ENCODE measurements at places on chromosomes 7 and 10. TPM values are rescaled to one million over a fixed set of nuclear protein-coding genes. Genes with fewer than 3 reads are reported as not detected.

DNA sequence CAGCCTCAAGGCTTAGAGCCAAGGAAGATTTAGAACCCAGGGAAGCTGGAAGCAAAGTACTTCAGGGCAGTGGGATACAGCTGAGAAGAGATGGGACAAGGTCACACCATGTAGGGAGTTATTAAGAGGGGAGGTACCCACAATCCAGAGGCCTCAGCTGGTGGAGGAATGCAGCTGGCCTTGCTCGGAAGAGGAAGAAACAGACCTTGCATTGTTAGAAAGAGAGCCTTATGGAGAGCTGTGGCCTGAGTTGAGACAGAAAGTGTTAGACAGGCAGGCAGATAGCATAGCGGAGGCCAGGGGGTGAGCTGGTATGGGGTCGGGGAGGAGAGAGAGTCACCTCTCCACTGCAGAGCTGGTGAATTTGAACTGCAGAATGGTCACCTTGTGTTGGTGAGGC lies 173.1 kb downstream of the JCAD start:
- DNase-seq = no peak

DNA sequence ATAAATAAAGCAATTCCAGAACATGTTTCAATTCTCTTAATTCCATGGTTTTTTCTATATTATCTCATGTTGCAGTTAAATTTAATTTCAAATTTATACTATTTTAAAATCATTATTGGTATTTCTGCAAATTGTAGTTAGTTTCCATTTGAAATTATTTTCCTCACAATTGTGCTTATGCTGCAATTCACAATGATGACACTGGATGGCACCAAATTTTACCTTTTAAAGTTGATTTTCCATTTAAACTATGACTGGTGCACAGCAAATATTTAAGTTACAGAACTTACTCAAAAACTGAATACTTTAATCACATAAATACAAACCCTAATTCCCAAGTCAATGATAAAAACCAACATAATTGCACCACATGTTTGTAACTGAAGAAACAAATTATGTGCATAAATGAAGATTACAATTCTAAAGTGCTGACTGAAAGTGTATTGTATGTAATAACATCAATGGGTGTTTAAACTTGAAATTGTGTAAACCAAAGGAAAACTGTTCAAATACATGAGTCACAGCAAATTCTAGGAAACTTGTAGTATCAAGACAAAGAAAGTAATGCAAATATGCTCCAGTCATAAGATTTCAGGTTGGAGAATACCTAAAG lies 75.3 kb upstream of the AASS start:
- no peak for DNase-seq

DNA sequence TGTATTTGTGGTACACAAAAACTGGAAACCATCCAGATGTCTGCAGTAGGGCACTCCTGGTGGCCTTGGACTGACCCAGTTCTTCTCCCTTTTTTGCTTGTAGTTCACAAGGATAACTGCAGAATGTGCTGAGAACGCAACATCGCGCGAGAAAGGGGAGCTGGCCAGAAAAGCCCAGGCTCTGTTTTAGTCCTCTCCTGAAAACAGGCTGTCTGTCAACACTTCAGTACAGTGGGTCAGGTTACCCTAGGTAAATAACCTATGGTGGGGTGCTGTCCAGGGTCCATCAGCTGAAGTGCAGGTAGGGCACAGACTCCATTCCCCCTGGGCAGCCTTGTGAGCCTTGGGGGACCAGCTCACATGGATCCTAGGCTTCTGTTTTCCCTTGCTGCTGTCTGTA lies 495.8 kb downstream of the MDFIC start:
- no peak for DNase-seq

GRCh38 chr10:121428867-121429266 lies 169.4 kb downstream of the FGFR2 start:
- DNase-seq = no peak

DNA sequence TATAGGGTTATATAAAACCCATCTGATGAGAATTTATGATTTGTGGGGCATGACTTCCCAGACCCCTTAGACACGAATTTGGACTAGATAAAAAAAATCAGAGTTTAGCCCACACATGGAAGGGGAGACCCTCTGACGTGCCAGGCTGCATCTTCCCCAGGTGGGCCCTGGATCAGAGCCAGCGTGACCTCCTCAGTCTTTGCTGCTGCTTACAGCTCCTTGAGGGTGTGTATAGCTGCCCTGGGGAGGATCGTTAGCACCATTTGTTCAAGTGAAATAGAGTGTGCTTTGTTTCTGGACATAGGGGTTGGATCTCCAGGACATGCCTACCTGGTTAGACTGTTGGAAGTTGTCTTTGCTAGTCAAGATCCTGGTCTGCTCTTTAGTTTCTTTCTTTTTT lies 54.2 kb downstream of the DOCK1 start:
- no peak for DNase-seq

GRCh38 chr10:37667736-37668135 lies 189.7 kb downstream of the ZNF248 start:
- no peak for DNase-seq

DNA sequence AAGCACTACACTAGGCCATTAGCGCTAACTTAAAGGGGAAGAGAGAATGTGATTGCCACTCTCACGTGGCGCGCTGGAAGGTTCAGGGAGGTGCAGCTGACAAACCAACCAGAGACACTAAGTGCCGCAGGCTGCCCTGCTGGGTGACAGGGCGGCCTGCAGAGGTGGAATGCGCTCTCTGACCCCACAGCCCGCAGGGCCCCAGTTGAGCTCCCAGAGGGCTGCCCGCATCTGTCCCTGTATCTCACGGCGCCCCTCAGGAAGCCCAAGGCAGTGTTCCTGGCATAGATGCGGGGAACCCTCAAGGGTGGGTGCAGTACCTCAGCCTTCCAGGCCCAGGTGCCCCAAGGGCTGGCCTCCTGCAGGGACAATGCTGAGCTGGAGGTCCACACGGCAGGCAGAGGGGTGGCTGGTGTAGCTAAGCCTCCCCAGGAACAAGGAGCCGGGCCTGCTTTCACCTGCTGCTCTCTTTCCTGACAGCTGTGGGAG lies 66.6 kb downstream of the CALML3 start:
- DNase-seq = no peak

DNA sequence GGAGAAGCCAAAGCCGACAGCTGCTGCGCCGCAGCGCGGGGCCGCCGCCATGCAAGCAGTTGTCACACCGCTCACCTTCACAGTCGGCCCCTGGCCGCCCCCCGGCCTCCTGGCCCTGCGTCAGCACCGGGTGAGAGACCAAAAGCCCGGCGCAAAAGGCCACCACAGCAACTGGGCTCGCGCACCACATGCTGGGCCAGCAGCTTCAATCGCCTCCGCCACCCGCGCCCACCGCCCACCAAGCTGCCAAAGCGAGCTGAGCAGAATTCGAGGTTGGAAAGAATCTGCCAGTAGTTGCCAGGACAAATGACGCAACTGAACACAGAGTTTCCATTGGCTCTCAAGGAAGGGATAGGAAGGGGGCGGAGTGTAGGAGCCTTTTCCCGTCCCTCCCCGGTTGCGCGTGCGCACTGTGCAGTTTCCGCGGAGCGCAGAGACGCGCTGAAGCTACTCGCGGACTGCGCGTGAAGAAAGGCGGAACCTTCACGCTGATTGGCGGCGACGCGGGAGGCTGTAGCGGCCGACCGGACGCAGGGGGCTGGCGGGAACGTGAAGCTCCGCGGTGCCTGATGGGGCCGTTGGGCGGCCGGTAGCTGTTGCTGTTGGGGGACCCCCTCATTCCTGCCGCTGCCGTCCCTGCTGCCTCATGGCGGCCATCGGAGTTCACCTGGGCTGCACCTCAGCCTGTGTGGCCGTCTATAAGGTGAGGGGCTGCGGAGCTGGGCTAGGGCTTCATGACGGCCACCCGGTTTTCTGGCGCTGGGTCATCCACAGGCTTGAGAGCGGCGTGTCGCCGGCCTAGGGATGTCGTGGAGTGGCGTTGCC lies at the start of the genes CDNF, HSPA14 and MSANTD7:
Gene CDNF, minus strand, starts transcription at position 281 of the 825 bp plus-strand sequence. Its CDS starts 91 bp downstream, at position 190.
Gene HSPA14, plus strand, starts transcription at position 550 of the 825 bp plus-strand sequence. Its CDS starts 97 bp downstream, at position 647.
Gene MSANTD7, plus strand, starts transcription at position 550 of the 825 bp plus-strand sequence. CDS start 3,979 bp downstream, outside the sequence.
- DNase-seq = peak; percentile 99

GRCh38 chr7:111561654-111561903 lies 713 bp downstream of the IMMP2L start:
- DNase-seq = no peak

- DNase-seq = no peak
Measured at GRCh38 chr7:80923211-80923612, 4.4 kb upstream of the SEMA3C start.

- DNase-seq = no peak
Measured at GRCh38 chr7:81740403-81740802, 29.4 kb downstream of the HGF start.

DNA sequence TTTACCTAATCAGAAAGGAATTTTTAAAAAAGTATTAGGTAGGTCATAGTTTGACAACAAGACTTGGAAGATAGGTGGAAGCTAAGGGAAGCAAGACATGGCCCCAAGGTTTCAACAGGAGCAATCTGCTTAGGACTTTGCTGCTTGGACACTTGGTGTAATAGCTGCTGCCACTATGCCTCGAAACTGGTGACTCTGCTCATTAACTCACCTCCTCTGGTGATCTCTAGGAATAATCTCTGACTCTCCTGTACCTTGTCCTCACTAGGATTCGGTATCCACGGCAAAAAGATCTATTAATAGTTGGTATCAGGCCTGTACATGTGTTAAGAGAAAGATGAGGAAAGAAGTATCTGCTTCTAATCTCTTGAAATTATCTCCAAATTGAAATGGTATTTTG lies 53.1 kb downstream of the PTEN start:
- DNase-seq = no peak

PIP gene
- total RNA-seq = not detected

SEC23IP gene
- 17.1 TPM for total RNA-seq

Data from ascending aorta (tissue), 2 donors.